ENCODE measurements at places on chromosomes 11 and 22. TPM values are rescaled to one million over a fixed set of nuclear protein-coding genes. Genes with fewer than 3 reads are reported as not detected.
A peak's percentile ranks its signal among the peaks of the same experiment; 100 is the strongest.

The SEC14L6 gene
- not detected for total RNA-seq

The SAA4 gene
- total RNA-seq: not detected

The PANX2 gene
- total RNA-seq: 1.3 TPM

The IL18BP gene
- total RNA-seq: 1.7 TPM

DNA sequence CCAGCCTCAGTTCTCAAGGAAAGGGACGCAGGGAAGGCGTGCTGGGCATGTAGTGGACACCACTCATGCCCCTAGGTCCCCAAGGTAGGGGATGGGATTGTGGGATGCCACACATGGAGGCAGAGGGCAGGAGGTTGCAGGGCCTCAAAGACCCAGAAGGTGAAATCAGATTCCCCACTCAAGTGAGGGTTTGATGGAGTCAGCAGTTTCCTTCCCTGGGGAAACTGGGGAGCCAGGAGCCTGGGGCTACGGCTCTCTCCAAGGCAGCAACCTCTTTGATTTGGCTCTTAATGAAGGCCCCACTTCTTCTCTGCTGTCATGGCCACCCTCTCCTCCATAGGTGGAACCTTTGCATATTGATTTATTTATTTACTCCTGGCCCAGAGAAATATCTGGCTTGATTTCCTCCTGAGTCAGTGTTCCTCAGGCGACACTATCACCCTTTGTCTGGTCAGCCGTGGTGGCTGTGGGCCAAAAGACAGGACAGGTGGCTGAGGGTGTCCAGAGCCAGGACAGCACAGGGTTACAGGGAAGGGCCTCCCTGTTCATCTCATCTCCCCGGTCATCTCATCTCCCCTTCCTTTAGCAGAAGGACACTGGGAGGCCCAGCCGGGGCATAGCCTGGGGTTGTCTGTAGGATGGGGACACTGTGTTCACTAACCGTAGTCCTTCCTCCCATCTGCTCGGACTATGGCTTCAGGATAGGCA lies 9.6 kb downstream of the GNAZ start:
- DNase-seq: no peak

DNA sequence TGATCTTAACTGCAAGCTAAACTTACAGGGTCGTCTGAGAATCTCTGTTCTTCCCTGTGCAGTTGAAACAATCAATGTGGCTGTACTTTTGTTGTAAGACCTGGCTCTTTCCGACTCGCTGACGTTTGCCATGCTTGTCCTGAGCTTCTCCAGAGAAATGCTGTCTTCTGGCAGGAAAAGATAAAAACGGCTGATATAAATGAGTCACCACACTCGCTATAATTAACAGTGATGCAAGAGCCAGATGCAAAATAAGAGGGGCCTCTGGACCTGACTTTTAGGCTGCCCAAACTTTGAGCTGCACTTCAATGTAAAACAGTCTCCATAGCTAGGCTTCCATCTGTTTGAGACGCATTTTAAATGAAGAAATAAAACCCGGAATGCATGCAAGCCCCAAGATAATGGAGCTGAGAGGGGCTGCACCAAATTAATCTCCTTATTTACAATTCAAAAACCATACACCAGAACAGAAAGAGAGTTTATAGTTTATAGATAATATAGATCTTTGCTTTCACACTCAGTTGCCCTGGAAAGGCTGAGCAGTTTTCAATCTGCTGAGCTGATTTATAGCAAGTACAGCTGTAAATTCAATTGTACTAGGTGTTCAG lies 48.5 kb downstream of the WT1 start:
- peak; percentile 25 for DNase-seq

DNA sequence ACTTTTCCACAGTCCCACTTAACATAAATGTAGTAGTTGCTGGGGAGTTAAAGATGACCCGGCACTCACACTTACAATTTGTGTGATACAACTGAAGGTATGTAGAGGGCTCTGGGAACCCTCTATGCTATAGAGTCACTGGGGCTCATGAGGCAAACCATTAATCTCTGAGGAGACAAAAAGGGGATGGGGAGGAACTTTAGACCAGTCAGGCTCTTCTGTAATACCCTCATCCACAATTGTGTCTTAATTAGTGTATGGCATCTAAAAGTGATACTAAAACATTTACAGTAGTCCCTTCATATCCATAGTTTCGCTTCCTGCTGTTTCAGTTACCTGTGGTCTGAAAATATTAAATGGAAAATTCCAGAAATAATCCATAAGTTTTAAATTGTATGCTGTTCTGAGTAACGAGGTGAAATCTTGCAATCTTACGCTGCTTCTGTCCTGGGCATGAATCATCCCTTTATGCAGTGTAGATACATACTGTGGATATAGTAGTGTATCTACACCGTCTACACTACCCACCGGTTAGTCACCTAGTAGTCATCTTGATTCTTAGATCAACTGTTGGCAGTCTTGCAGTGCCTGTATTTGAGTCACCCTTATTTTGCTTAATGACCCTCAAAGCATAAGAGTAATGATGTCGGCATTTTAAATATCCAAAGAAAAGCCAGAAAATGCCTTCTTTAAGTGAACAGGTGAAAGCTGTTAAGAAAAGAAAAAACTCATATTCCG lies 12.2 kb downstream of the CBL start:
- DNase-seq: peak; percentile 98

DNA sequence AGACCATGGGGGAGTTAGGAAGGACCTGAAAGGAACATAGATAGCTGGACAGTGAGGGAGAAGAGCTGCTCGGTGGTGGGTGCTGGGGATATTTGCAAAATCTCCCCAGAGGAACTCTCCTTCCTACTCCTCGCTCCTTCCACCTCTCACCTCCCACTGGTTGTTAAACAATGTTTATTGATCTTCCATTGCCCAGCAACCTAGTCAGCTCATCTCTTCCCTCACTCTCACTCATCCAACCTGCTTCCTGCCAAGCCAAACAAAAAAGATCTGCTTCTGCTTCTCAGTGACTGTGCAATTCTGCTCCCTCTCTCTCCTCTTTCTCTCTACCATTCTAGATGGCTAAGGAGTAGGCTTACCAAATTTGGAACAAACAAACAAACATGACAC lies 115.0 kb downstream of the SLC1A2 start:
- DNase-seq: peak; percentile 82

- no peak for DNase-seq
Observed at GRCh38 chr11:117580866-117581265, 216.2 kb downstream of the DSCAML1 start.

GRCh38 chr11:17588166-17588565 lies 41.1 kb downstream of the OTOG start:
- DNase-seq: no peak

Measured in HFFc6 (cell line).